ENCODE measurements at places on chromosomes 2 and 18.

DNA sequence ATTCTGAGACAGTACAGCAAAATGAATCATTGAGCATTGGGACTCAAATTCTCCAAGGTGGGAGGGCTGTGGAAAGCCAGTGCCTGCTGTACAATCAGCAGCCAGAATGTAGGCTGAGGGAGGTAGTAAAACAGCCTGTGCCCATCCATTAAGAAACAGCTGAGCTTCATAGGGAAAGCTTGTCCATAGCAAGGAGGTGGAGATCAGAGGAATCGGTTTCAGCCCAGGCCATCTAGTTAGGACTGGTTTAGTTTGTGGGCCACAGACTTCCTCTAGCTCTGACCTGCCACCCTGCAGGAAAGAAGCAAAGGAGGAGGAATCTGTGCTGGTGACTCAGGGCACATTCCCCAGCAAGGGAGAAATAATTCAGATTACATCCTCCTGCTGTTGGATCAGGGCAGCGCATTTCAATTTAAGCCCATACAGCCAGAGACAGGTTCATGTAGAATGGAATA is 333.4 kb downstream of the SETBP1 start:
- no peak for DNase-seq

DNA sequence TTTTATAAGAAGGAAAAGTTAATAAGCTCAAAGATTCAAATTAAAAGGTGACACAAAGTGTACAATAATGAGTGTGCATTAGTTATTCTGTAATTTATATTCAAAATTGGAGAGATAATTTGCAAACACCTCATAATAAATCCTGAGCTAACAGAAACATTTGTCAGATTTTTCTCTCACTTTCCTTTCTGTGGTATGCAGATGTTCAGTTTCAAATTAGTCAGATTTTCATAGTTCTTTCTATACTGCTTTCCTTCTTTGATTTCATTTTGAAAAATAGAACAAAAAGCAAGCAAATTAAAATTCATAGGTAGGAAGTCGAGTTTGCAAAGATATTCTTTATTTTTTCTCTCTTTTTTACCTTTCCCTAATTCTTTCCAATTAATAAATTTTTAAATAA is 1420.1 kb upstream of the NXPH2 start:
- DNase-seq, result no peak

- no peak for DNase-seq
Measured at GRCh38 chr18:3540805-3541548, 91.0 kb downstream of the TGIF1 start.

GRCh38 chr2:140085674-140086073 is 1305.5 kb upstream of the NXPH2 start:
- no peak for DNase-seq

GRCh38 chr2:118290411-118291250 is 202.4 kb downstream of the INSIG2 start:
- no peak for DNase-seq

DNA sequence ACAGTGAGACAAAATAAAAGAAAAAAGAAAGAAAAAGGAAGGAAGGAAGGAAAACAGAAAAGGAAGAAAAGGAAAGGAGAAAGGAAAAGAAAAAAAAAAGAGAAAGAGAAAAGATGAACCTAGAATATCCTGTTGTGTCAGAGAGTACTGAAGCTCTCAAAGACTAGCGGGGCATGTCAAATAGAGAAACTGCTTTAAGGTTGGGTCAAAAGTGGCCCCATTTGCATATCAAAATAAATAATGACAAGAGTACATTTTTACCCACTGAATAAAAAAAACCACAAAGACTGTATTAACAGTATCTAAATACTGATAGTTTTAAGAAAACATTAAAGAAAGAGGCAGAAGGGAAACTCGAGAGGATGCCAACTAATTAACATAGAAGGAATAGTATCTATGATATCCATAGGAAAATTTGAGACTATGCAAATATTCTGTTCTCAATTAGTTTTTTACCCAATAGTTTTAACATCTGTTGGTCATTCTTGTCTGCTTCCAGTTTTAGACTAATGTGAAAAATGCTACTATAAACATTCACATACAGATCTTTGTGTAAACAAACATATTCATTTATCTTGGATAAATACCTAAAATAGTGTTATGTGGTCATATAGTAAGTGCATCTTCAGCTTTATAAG is 53.2 kb downstream of the SFXN5 start:
- no peak for DNase-seq

- no peak for DNase-seq
Measured at GRCh38 chr2:60079562-60079961, 473.9 kb downstream of the BCL11A start.

- no peak for DNase-seq
Measured at GRCh38 chr18:63648241-63648640, 4.2 kb upstream of the SERPINB4 start.

DNA sequence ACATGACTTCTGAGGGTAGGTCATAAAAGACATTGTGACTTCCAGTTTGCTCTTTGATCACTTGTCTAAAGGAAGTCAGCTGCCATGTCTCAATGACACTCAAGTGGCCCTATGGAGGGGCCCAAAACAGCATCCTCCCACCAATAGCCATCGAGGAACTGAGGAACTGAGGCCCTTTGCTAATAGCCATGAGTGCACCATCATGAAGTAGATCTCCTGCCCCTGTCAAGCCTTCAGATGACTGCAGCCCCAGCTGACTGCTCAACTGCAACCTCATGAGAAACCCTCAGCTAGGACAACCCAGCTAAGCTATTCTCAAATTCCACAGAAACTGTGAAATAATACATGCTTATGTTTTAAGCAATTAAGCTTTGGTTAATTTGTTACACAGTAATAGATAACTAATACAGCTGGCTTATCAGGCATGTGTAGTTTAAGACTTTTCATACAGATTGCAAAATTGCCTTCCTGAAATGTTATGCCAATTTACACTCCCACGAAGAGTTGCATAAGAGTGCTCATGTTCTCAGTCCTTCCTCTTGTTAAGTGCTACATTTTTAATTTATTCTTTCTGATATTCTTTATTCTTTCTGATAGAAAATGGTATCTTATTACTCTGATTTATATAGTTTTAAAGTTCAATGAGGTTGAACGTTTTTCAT is 105.6 kb upstream of the NDUFV2 start:
- no peak for DNase-seq

All from NCI-H187 (cell line).